ENCODE measurements at places on chromosomes 7 and 10. TPM values are rescaled to one million over a fixed set of nuclear protein-coding genes. Genes with fewer than 3 reads are reported as not detected.

Gene ATOH7
- total RNA-seq: not detected

Gene SSC4D
- 0.88 TPM for total RNA-seq

- no peak for DNase-seq
Observed at GRCh38 chr7:42244828-42245227, 7.8 kb upstream of the GLI3 start.

DNA sequence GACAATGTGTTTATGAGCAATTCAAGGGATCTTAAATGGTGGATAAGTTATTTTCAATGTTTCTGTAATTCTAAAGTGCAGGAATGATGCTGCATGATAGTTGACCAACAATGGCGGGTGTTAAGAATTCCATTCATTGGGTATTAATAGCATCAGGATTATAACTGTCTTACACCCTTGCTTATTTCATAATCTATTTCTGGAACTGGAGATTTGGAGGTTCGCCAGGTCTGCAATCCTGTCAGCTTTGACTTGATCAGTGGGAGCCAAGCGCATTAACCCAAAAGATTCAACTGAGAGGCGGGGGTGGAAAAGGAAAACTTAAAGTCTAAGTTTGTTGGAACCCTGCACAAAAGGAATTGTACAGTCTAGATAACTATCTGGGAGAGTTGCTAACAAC, 114.9 kb upstream of the ZEB1 start:
- DNase-seq: no peak

- no peak for DNase-seq
Observed at GRCh38 chr7:93044147-93044810, 73.5 kb downstream of the SAMD9 start.

- DNase-seq: peak; percentile 91
Observed at GRCh38 chr10:97028126-97028831, 157.5 kb downstream of the SLIT1 start.

DNA sequence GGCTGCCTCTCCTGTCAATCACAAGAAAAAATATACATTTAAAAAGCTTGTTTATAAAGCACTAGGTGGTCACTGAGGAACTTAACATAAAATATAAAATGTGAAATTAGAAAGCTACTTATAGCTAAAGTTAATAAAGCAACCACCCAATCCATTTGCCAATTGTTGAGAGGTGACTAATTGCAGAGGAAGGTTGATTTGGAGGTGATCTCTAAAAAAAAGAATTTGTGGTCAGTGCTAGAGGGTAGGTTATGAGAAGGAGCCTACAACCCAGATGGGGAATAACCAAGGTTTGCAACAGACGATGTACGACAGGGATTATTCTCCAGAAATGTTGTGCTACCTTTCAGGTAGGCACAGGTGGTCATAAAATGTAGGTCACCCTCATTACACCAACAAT, 444.2 kb upstream of the C7orf33 start:
- DNase-seq: no peak

DNA sequence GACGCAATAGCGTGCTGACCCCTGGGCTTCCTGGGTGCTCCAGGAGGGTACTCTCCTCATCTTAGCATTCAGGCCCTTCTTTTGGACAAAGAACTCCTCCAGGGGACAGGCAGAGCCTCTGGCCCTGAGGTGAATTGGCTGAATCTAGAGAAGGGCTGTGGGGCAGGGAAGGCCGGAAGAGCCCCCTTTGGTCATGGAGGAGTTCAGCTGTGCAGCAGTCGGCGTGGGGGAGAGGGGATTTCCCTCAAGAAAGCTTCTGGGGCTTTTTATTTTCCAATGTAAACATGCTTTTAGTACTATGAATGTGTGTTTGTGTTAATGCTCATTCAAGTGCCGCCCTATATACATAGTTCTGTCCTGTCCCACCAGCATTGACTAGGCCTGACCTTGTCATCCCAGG, 38.8 kb downstream of the FIGNL1 start:
- DNase-seq: no peak

- no peak for DNase-seq
Observed at GRCh38 chr7:134246347-134246746, 70.4 kb downstream of the SLC35B4 start.
